ENCODE measurements at places on chromosomes 13 and 19. TPM values are rescaled to one million over a fixed set of nuclear protein-coding genes. Genes with fewer than 3 reads are reported as not detected.

DNA sequence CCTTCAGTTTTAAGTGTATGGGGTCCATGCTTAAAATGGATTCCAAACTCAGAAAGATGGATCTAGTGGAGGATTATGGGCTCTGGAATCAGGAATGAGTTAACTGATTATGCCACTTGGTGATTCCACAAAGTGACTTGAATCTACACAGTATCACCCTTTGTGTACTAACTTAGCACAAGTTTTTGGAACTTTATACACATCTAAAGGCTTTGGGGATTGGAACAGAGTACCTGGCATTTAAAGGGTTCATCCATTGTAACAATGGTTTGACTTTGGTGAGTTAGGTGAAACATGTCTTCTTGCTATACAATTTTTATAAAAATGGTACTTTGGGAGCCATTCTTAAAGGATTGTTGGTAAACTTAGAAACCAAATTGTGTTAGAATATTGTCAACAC is 1.1 kb downstream of the RPL21 start:
- peak overlapping the region; percentile 92 for H3K27ac ChIP-seq
- peak overlapping the region; percentile 75 for H3K4me3 ChIP-seq
- no peaks in the 10 kb centered on the region for H3K4me1 ChIP-seq
- no peaks in the 10 kb centered on the region for H3K27me3 ChIP-seq
- DNase-seq = no peak

OR1M1 gene
- total RNA-seq = not detected

GRCh38 chr19:30320466-30320865 is 51.7 kb upstream of the ZNF536 start:
- no peak overlapping the region for H3K27ac ChIP-seq
- H3K4me3 ChIP-seq = no peak overlapping the region
- no peaks in the 10 kb centered on the region for H3K4me1 ChIP-seq
- H3K36me3 ChIP-seq = no peaks in the 10 kb centered on the region
- no peak for DNase-seq

DNA sequence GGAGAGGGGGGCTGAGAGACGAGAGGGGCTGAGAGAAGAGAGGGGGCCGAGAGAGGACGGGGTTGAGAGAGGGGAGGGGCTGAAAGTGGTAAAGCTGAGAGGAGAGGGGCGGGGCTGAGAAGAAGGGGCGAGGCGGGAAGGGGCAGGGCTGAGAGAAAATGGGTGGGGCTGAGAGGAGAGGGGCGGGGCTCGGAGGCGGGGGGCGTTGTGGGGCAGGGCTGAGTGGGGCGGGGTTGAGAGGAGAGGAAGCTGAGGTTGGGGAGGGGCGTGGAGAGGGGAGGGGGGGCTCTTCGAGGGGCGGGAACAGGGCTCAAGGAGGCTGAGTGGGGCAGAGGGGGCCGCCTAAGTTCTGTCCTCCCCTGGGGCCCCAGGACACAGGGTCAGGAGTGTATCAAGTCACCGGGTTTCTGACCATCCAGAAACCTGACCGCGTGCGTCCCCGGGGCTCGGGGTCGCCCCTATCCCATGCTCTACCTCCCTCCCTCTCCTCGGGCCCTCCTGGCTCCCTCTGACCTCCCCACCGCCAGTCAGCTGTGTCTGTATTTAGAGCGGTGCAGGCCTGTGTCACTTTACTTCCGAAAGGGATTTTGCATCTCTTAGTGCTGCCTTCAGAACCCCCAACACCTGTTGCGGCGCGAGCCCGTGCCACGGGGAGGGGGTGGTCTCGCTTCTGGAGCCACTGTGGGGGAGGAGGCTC is 38.6 kb upstream of the SEMA6B start:
- DNase-seq = no peak
- no peak overlapping the region for H3K27ac ChIP-seq
- H3K27me3 ChIP-seq = peaks cover 39% of the 10 kb centered on the region

- H3K4me3 ChIP-seq = peak overlapping the region; percentile 33
- peak; percentile 55 for DNase-seq
- no peaks in the 10 kb centered on the region for H3K36me3 ChIP-seq
- H3K27me3 ChIP-seq = no peaks in the 10 kb centered on the region
- H3K4me1 ChIP-seq = peaks cover 5% of the 10 kb centered on the region
- H3K27ac ChIP-seq = peak overlapping the region; percentile 84
These were observed 3.7 kb upstream of the SIN3B start for GRCh38 chr19:16825312-16826052.

Measured in breast epithelium (tissue), 4 donors.